ENCODE measurements at places on chromosomes 16 and 17. TPM values are rescaled to one million over a fixed set of nuclear protein-coding genes. Genes with fewer than 3 reads are reported as not detected.

RAPGEFL1 gene
- total RNA-seq = 2.4 TPM

SEC14L5 gene
- not detected for total RNA-seq

CCL4 gene
- not detected for total RNA-seq

HID1 gene
- 0.55 TPM for total RNA-seq

RHBDL3 gene
- total RNA-seq = 0.09 TPM

MEIOB gene
- total RNA-seq = not detected

HS3ST3B1 gene
- 18.5 TPM for total RNA-seq

OR1A1 gene
- total RNA-seq = not detected

- H3K36me3 ChIP-seq = no peaks in the 10 kb centered on the region
- peaks cover 4% of the 10 kb centered on the region for H3K27me3 ChIP-seq
- H3K4me1 ChIP-seq = no peaks in the 10 kb centered on the region
- H3K27ac ChIP-seq = no peak overlapping the region
- H3K4me3 ChIP-seq = no peak overlapping the region
- DNase-seq = no peak
These were observed 232.2 kb upstream of the HS3ST3A1 start for GRCh38 chr17:13833921-13834320.

DNA sequence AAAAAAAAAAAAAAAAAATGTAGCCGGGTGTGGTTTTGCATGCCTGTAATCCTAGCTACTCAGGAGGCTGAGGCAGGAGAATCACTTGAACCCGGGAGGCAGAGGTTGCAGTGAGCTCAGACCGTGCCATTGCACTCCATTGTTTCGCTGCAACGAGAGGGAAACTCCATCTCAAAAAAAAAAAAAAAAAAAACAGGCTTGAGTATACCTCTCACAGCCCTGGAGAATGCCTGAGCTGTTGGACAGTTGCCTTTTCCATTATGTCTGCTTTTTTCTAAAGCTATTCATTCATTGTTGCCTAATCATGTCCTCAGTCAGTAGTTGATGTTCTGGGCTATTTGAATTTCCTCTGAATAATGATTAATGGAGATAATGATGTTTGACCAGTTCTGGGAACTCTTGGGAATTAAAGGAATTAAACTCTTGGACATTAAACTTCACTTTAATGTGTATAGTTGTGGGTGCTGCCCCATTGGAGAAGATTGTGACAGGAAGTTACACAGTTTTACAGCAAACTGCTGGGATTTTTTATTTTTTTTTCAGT is 11.8 kb downstream of the HMOX2 start:
- no peaks in the 10 kb centered on the region for H3K27me3 ChIP-seq
- DNase-seq = peak; percentile 39
- peak overlapping the region; percentile 40 for H3K4me3 ChIP-seq
- peaks cover 55% of the 10 kb centered on the region for H3K4me1 ChIP-seq

DNA sequence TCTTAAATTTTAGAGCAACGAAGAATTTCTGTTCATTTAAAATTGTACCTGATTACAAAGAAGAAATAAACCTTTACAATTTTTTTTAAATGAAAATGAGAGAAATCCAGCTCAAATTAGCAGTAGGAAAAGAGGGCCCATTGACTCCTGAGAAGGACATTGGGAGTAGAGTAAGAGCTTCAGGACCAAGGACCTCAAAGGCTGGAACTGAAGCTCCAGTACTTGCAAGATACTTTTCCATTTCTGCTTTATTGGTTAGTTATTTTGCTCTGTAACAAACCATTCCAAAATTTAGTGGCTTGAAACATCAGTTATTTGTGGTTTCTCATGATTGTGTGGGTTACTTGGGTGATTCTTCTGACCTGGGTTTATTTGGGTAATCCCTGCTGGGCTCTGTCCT is 165.9 kb downstream of the PRKCB start:
- no peaks in the 10 kb centered on the region for H3K27me3 ChIP-seq
- H3K27ac ChIP-seq = no peak overlapping the region
- H3K4me1 ChIP-seq = no peaks in the 10 kb centered on the region

DNA sequence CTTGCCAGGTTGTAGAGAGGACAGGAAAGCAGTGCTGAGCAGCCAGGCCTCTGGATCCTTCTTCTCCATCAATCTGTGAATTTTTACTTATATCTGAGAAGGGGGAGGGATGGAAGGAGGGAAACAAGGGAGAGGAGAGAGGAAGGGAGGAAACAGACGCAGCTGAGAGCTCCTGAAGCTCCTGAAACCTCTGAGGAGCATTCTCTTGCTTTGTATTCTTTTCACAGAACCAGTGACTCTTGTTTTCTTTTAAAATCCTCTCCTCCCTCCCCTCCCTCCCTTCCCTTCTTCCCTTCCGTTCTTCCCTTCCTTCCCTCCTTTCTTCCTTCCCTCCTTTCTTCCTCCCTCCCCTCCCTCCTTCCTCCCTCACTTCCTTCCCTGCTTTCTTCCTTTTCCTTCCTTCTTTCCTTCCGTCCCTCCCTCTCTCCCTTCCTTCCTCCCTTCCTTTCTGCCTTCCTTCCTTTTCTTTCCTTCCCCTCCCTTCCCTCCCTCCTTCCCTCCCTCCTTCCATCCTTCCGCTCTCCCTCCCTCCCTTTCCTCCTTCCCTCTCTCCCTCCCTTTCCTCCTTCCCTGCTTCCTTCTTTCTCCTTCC is 60.0 kb upstream of the RBFOX1 start:
- H3K27ac ChIP-seq = no peak overlapping the region
- H3K27me3 ChIP-seq = no peaks in the 10 kb centered on the region
- no peaks in the 10 kb centered on the region for H3K36me3 ChIP-seq
- DNase-seq = no peak
- H3K4me3 ChIP-seq = no peak overlapping the region

- peaks cover 11% of the 10 kb centered on the region for H3K27me3 ChIP-seq
- no peak overlapping the region for H3K27ac ChIP-seq
- H3K36me3 ChIP-seq = no peaks in the 10 kb centered on the region
- no peak for DNase-seq
These were observed 18.0 kb upstream of the BRD7 start for GRCh38 chr16:50386774-50387173.

GRCh38 chr17:7867881-7868329 is 10.1 kb downstream of the CYB5D1 start:
- no peak overlapping the region for H3K4me3 ChIP-seq
- H3K27ac ChIP-seq = no peak overlapping the region
- H3K27me3 ChIP-seq = no peaks in the 10 kb centered on the region
- H3K36me3 ChIP-seq = peaks cover 10% of the 10 kb centered on the region
- peaks cover 1% of the 10 kb centered on the region for H3K4me1 ChIP-seq
- no peak for DNase-seq

GRCh38 chr16:24309258-24310142 is 53.4 kb downstream of the CACNG3 start:
- H3K4me3 ChIP-seq = no peak overlapping the region
- no peak overlapping the region for H3K27ac ChIP-seq
- no peaks in the 10 kb centered on the region for H3K36me3 ChIP-seq

- no peaks in the 10 kb centered on the region for H3K36me3 ChIP-seq
- DNase-seq = no peak
- no peak overlapping the region for H3K4me3 ChIP-seq
These were observed 187.0 kb upstream of the RPL38 start for GRCh38 chr17:74016461-74016860.

DNA sequence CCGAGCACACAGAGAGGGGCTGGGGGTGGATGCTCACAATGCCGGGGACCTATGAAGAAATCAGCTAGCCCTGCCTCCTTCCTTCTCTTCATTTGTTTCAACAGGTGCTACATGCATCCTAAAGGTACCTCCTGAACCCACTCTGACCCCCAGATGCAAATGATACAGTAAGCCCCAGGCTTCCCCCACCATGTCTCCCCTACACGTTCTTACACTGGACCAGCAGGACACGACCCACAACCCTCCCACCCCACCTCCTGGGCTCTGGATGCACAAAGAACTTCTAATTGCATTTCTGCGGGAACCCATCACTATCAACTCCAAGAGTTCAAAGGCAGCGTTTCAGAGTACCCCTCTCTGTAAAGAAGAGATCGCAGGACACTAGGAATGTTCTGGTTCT is 2.1 kb downstream of the XYLT1 start:
- H3K27me3 ChIP-seq = peaks cover 1% of the 10 kb centered on the region
- no peak for DNase-seq
- peak overlapping the region; percentile 90 for H3K4me3 ChIP-seq
- peaks cover 57% of the 10 kb centered on the region for H3K4me1 ChIP-seq
- peak overlapping the region; percentile 75 for H3K27ac ChIP-seq

GRCh38 chr16:75235721-75236193 is 15.7 kb downstream of the BCAR1 start:
- peak overlapping the region; percentile 64 for H3K27ac ChIP-seq
- H3K27me3 ChIP-seq = peaks cover 16% of the 10 kb centered on the region
- H3K4me1 ChIP-seq = peaks cover 49% of the 10 kb centered on the region
- H3K4me3 ChIP-seq = peak overlapping the region; percentile 3
- H3K36me3 ChIP-seq = peaks cover 33% of the 10 kb centered on the region

Measured in HFFc6 (cell line).